ENCODE measurements at places on chromosomes 12 and 14. TPM values are rescaled to one million over a fixed set of nuclear protein-coding genes. Genes with fewer than 3 reads are reported as not detected.
A peak's percentile ranks its signal among the peaks of the same experiment; 100 is the strongest.

The KCNH3 gene
- polyA plus RNA-seq: 0.21 TPM

DNA sequence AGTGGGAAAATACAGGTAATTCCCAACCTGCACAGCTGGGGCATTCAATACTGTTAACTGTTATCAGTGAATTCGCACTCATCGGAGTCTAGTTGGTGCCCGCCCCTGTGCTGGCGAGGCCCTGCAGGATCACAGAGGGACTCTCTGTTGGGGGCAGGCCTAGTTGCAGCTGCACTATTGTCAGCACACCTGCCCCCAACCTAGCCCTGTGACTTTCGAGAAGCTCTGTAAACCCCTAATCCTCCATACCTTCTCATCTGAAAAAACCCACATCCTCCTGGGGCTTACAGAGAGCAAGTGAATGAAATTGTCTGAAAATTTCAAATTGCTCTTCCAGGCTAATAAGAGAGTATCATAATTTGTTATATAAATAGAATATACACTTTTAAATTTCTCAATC lies 132.2 kb upstream of the NUDT4 start:
- H3K36me3 ChIP-seq: no peaks in the 10 kb centered on the region
- no peak overlapping the region for H3K4me3 ChIP-seq
- no peaks in the 10 kb centered on the region for H3K27me3 ChIP-seq
- DNase-seq: no peak
- peaks cover 12% of the 10 kb centered on the region for H3K4me1 ChIP-seq
- no peak overlapping the region for H3K27ac ChIP-seq

DNA sequence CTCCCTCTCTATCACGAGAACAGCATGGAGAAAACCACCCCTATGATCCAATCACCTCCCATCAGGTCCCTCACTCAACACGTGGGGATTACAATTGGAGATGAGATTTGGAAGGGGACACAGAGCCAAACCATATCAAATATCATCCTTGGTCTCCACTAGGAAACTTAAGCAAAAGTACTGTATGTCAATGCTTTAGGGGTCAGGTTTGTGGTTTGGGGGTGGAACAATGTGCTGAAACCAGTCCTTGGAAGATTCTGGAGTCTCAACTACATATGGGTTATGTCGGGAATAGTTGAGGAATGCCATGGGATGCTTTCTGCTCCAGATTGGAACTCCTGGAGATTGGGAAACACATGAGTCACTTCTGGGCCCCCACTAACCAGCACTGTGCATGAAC lies 48.3 kb upstream of the CCDC63 start:
- no peak overlapping the region for H3K27ac ChIP-seq
- H3K4me1 ChIP-seq: no peaks in the 10 kb centered on the region
- H3K36me3 ChIP-seq: no peaks in the 10 kb centered on the region
- no peaks in the 10 kb centered on the region for H3K27me3 ChIP-seq
- no peak for DNase-seq
- no peak overlapping the region for H3K4me3 ChIP-seq

- peaks cover 17% of the 10 kb centered on the region for H3K27me3 ChIP-seq
- peak overlapping the region; percentile 57 for H3K4me3 ChIP-seq
- no peak for DNase-seq
- H3K36me3 ChIP-seq: peaks cover 2% of the 10 kb centered on the region
- H3K4me1 ChIP-seq: peaks cover 17% of the 10 kb centered on the region
These were observed 741 bp upstream of the CRIP2 start for GRCh38 chr14:105473677-105474482.

DNA sequence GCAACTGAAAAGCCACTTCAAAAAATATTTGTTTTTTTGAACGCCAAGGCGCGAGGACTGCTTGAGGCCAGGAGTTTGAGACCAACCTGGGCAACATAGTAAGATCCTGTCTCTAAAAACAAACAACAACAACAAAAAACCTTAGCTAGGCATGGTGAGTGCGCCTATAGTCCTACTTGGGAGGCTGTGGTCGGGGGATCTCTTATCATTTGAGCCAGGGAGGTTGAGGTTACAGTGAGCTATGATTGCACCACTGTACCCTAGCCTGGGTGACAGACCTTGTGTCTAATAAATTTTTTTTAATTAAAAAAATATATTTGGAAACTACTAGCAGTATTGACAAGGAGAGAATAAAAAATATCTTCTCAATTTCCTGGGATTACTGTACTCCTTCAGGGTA lies 113.1 kb downstream of the TRAFD1 start:
- H3K36me3 ChIP-seq: peaks cover 12% of the 10 kb centered on the region
- no peak overlapping the region for H3K4me3 ChIP-seq
- H3K27me3 ChIP-seq: no peaks in the 10 kb centered on the region
- H3K4me1 ChIP-seq: no peaks in the 10 kb centered on the region
- H3K27ac ChIP-seq: no peak overlapping the region
- no peak for DNase-seq

- no peaks in the 10 kb centered on the region for H3K27me3 ChIP-seq
- H3K4me3 ChIP-seq: no peak overlapping the region
- no peaks in the 10 kb centered on the region for H3K4me1 ChIP-seq
- no peak overlapping the region for H3K27ac ChIP-seq
- DNase-seq: no peak
- no peaks in the 10 kb centered on the region for H3K36me3 ChIP-seq
These were observed 14.4 kb downstream of the MUCL1 start for GRCh38 chr12:54868690-54869089.

- no peak overlapping the region for H3K27ac ChIP-seq
- H3K4me1 ChIP-seq: no peaks in the 10 kb centered on the region
- no peak for DNase-seq
- H3K27me3 ChIP-seq: no peaks in the 10 kb centered on the region
These were observed 248.1 kb downstream of the GLT1D1 start for GRCh38 chr12:129101404-129101803.

DNA sequence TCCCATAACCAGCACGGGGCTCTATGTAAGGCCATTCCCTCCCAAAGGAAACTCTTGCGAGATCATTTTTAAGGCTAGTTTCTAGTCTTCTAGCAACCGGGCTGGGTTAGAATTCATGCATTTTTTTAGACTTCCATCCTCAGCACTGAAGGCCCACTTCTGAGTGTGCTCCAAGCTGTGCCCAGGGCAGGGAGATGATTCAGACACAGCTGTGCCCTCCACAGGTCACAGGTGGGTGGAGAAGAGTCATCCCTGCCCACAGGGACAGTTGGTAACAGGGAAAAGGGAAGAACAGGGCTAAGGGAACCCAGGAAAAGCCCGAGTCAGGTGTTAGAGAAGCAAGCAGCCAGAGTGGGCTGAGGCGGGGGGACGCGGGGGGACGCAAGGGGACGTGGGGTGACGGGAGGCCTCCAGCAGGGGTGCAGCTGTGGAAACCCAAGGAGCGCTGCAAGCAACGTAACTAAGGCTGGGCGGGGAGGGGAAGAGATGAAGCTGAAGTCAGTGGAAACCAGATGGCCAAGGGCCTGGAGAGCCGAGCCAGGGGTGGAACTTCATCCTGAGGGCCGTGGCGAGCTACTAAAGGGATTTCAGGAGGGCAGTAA lies 27.2 kb upstream of the PPP2R5C start:
- DNase-seq: no peak
- H3K4me1 ChIP-seq: peaks cover 27% of the 10 kb centered on the region
- H3K36me3 ChIP-seq: no peaks in the 10 kb centered on the region
- no peak overlapping the region for H3K27ac ChIP-seq
- no peak overlapping the region for H3K4me3 ChIP-seq
- no peaks in the 10 kb centered on the region for H3K27me3 ChIP-seq

DNA sequence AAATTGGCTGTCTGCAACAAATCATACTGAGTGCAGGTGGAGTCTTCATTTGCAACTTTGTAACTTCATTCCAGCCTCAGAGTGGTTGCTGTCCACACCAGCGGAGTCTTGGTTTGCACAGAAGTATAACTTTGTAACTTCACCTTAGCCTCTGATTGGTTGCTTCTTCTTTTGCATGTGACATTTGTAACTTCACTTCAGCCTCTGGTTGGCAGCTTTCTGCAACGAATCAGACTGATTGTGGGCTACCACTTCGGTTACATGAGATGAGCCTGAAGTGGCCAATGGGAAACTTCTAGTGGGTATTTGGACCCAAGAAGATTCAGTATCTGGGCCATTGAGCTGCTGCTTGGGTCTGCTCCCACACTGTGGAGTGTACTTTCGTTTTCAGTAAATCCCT lies 17.8 kb downstream of the RASSF8 start:
- H3K27ac ChIP-seq: no peak overlapping the region
- H3K27me3 ChIP-seq: no peaks in the 10 kb centered on the region
- peaks cover 6% of the 10 kb centered on the region for H3K4me1 ChIP-seq
- DNase-seq: no peak
- H3K36me3 ChIP-seq: no peaks in the 10 kb centered on the region

- no peaks in the 10 kb centered on the region for H3K36me3 ChIP-seq
- H3K27ac ChIP-seq: no peak overlapping the region
- no peak overlapping the region for H3K4me3 ChIP-seq
- H3K4me1 ChIP-seq: peaks cover 7% of the 10 kb centered on the region
- DNase-seq: no peak
These were observed 13.6 kb upstream of the ETFBKMT start for GRCh38 chr12:31645924-31646323.

Data from keratinocyte (primary cell).